Natural killer cell treated with Interleukin-12 subunit alpha and Interleukin-12 subunit beta and Interleukin-15 and Interleukin-18, amount 100 ng/mL, for 72 hours (primary cell): ENCODE measurements at places on chromosomes 11 and 22. TPM values are rescaled to one million over a fixed set of nuclear protein-coding genes. Genes with fewer than 3 reads are reported as not detected.

DNA sequence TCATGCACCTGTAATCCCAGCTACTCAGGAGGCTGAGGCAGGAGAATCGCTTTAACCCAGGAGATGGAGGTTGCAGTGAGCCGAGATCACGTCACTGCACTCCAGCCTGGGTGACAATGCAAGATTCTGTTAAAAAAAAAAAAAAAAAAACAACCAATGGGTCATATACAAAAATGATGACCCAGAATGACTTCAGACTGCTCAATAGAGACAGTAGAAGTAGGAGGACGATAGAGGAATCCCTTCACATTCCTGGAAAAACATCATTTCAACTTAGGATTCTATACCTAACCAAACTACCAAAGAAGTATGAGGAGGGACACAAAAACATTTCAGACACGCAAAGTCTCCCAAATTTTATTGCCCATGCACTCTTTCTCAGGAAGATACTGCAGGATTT lies 14.1 kb upstream of the CBX7 start:
- no peak for DNase-seq

- DNase-seq = no peak
Observed at GRCh38 chr11:40100781-40101180, 1358.7 kb downstream of the LRRC4C start.

DNA sequence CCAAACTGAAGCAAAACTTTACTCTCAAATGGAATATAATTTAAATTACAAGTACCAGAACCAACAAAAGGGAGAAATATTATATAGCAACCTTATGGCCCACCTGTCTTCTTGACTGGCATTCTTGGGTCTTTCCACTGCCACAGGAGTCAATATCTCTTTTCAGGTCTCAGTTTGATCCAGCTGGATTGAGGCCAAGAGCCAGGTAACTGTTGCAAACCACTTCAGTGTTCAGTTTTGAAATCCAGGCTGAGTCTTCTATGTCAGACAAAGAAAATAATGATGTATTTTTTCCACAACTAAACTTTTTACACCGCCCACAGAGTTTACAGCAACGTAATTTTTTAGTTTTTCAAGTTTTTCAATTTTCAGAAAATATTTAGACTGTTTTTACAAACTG lies 648 bp downstream of the DLG2 start:
- no peak for DNase-seq

DNA sequence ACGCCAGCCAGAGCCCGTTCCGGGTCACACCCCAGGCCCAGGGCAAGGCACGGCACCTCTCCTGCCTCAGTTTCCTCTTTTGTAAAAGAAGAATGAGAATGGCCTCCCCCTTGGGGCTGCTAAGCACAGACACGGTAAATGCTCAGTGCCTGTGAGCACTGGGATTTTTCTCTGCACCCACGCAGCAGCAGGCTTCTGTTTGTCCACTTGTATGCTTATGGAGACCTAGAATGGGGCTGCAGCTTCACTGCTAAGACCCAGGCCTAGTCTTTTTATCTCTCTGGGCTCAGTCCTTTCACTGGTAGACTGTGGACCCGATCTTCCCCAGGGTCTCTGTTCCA lies 1327.9 kb downstream of the TBC1D22A start:
- no peak for DNase-seq

DNA sequence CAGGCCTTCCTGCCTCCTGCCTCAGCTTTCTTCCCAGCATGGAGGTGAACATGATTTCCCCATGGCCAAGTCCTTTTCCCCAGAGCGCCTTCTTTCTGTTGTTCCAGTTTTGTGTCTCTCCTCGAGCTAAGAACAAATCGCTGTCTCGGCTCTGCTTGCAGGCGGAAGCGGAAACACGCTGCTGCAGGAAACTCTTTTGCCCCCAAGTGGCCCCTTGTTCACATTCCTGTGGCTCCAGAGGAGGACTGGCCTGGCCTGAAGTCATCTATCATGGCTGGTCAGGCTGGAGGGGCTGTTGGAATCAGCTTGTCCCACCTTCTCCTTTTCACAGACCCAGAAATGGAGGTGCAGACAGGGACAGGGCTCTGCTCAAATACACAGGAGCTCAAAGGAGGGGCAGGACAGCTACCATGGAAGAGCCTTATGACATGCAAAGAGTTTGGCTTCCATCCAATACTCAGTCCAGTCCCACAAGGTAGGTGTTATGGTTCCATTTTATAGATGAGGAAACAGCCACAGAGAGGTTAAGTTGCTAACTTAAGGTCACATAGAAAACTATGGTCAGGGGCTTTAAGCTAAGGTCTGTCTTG lies 182.2 kb upstream of the SYT13 start:
- no peak for DNase-seq

DNA sequence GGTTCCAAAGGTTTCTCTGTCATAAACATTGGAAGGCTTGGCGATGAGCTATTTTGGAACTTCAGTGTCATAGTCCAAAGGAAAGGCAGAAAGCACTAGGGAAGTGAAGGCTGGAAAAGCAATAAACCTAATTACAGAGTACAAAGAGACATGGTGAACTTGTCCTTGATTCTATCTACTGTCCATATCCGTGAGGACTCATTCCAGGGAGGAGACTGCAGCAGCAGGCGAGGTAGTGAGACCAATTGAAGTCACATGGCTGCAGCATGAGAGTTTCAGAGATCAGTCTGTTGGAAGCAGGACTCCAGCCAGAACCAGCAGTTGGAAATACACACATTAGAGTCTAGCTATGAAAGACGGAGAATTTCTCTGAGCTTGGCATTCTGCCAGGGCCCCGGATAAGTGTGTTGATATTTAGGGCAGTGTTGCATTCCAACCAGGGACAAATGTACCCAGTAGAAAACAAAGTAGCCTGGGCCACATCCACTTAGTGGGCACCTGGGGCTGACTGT lies 54.1 kb upstream of the ARHGAP42 start:
- no peak for DNase-seq

DNA sequence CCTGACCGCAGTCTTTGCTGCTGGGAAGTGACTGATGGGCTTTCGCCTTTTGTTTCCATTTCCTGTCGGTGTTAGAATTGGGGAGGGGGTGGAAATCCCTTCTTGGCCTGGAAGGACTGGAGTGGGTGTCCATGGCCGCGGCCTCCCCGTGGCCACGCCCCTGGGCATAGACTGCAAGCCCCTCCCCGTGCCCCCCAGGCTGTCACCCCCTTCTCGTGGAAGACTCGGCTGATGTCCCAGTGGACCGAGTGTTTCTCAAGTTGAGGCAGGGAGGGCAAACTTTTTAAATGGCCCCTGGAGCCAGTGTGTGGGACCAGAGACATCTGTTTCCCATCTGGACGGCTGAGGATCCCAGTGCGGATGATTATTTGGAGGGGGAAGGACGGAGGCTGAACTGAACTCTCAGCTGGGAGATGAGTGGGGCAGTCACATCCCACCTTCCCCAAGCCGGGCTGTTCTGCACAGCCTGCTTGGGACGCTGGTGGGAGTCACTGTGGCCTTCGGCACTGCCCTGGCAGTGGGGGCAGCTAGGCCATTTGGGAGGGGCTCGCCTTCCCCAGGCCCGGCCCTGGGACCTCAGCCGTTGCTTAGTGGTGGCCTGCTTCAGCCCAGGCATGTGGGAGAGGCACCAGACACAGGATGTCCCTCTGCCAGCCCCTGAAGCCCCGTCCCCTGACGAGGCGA lies 1.6 kb downstream of the CD81 start:
- DNase-seq = no peak

- no peak for DNase-seq
Observed at GRCh38 chr11:102457865-102458264, 5.3 kb upstream of the TMEM123 start.

DNA sequence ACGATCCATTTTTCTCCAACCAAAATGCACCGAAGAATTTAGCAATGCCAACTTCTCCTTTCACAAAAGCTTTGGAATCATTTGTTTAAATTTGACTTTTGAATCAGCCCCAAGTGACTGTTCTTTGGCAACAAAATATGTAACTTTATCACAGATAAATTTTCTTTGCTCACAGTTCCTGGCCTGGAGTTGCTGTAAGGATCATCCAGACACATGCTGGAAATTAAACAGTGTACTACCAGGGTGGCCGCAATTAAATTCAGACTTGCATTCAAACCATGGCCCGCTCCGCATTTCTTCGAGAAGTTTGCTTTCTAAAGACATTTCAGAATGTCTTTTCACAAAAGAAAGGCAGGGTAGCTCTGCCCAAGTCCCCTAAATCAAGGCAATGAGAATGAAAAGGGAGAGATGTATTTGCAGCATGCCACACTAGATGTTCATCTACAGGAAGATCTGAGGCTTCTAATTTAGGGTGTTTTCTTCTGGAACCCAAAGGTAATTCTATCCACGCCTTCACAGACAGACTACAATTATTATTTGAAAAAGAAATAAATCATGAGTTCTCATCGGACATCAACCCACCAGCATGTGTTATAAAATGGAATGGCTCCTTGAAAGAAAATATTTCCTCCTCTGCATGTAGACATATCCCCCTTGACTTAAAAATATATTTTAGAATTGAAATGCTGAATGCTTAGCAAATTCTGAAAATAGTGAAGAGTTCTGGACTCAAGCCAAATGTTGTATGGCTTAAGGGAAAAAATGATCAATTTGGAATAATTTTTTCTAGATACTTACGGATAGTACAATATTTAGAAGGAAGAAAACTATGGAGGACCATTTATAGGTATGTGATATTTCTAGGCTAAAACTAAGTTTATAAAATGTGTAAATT lies 189.7 kb upstream of the BLID start:
- DNase-seq = no peak

DNA sequence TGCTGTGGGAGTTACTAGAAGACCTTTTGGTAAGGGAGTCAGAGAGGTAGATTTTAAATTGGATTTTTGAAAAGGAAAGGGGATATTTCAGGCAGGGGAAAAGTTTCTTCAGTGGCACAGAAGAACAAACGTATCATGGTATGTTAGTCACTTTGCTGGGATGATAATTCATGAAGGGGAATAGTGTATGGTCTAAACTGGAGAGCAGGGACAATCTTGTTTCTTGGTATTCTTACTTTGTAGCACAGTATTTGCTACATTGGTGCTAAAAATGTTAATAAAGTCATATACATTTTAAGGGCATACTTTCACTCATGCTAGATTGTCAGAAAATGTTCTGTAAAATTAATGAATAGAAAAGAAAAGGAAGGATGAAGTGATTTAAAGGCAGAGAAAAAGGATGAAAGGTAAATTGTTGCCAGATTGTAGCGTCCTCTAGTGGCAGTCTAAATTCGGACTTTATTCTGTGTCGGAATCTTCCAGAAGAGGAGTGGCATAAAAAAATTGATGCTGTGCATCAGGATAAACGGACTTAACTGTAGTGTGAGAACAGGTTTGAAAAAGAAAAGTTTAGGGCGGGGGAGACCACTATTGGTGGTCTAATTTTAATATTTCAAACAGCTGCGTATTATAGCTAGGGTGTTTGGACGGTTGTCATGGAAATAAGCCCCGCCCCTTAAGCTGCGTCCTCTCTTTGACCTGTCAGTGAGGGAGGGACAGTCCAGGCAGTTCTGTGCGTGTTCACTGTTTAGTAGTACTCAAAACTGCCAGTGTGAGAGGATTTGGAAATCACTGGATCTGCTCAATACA lies at the start of gene BCO2:
Gene BCO2, plus strand, starts transcription at position 724 of the 810 bp plus-strand sequence. CDS start 90 bp downstream, outside the sequence.
- peak; percentile 66 for DNase-seq

- no peak for DNase-seq
Observed at GRCh38 chr11:93741882-93742226, 382 bp downstream of the C11orf54 start.

- no peak for DNase-seq
Observed at GRCh38 chr22:38732251-38732815, 23.5 kb downstream of the SUN2 start.

GRCh38 chr11:72682858-72683243 lies 8.6 kb upstream of the PDE2A start:
- no peak for DNase-seq

DNA sequence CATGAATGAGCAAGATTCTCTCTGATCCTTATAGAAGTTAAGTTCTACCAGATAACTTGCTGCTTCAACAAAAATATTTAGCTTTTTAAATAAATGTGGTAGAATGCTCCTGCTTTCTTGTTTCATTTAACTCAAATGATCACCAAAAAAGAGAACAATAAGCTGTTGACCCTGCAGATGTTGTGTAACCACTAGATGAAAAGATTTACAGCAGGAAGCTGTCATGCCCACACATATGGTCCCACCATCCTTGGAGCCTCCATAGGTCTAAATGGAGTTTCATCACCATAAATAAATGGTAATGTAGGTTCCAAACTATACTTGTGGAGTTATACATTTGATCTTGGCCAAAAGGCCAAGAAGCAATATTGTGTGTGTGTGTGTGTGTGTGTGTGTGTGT lies 118.8 kb downstream of the RRAS2 start:
- DNase-seq = no peak

- no peak for DNase-seq
Observed at GRCh38 chr22:42887523-42888507, 30.7 kb upstream of the ARFGAP3 start.

DNA sequence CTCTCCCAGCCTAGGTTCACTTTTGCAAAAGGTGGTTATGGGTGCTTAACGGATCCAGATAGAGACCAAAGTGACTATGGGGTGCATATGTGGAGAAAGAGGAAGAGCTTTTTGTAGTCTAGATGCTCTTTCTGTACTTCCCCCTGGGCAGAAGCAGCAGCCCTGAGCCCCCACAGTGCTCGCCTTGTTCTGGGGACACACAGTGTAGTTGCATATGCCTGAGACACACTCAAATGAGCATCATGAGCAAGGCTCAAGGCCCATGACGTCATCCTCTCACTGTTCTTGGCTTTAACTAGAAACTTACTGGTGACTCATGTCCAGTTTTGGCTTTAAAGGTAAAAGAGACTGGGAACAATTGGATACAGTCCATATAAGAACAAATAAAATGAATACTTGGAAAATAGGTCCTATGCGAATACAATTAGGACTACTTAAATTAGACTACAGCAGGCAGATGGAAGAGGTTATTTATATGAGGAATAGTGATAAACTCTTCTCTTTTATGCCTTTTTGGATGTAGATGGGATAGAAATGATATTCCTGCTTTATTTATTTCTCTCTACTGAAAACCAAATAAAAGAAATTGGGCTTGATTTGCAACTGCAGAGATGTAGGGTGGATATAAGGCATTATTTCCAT lies 20.1 kb upstream of the PEX26 start:
- DNase-seq = no peak

DNA sequence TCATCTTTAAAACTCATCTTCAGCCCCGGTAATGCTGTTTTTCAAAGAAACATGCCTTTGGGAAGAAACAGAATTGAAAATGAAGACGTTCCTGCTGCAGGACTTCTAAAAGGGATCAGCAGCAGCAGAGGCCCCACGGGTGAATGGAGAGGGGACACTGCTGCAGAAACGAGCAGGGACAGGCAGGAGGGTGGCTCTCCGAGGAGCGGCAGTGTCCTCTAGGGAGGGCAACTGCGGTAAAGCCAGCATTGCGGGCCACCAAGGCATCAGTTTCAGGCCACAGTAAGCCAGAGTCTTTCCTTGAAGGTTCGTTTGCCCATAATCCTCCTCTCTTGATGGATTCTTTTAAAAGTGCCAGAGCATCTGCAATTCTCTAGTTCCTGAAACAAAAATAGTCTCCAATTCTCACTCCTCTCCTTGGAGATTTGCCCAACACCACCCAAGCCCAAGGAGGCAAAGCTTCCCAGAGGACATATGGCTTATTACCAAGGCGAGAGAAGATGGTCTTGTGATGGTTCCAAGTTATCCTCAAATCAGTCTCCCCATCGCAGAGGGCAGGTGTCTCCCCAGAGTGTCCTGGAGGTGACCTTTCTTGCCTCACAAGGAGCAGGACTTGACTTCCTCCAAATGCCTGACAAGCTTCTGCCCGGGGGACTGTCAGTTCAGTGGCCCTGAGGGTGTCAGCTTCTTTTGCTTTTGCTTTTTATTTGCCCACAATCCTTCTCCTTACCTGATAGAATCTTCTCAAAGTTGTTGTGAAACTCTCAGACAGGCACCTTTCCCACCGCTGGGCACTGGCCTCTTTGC lies 341.1 kb upstream of the B3GAT1 start:
- no peak for DNase-seq

NCAM1 gene
- 54.2 TPM for total RNA-seq

SLC43A3 gene
- total RNA-seq = 86.9 TPM

MOGAT2 gene
- total RNA-seq = not detected

GLYAT gene
- total RNA-seq = not detected

POU2F3 gene
- total RNA-seq = not detected
